ENCODE measurements at places on chromosomes 2 and 18. TPM values are rescaled to one million over a fixed set of nuclear protein-coding genes. Genes with fewer than 3 reads are reported as not detected.

The CIAO1 gene
- total RNA-seq: 83.0 TPM

The ALPP gene
- total RNA-seq: 12.1 TPM

The BZW1 gene
- total RNA-seq: 773 TPM

The DLX2 gene
- total RNA-seq: 0.66 TPM

The CTAGE1 gene
- not detected for total RNA-seq

The REG3A gene
- not detected for total RNA-seq

The RNMT gene
- total RNA-seq: 18.2 TPM

The TANC1 gene
- total RNA-seq: 8.7 TPM

The FSHR gene
- total RNA-seq: not detected

The CYTIP gene
- 0.22 TPM for total RNA-seq

The POTEI gene
- not detected for total RNA-seq

The CHST10 gene
- 16.3 TPM for total RNA-seq

The PFN4 gene
- 2.0 TPM for total RNA-seq

The UGT1A1 gene
- total RNA-seq: 0.78 TPM

The IL36G gene
- not detected for total RNA-seq

The ZNF396 gene
- 0.88 TPM for total RNA-seq

The CPO gene
- total RNA-seq: not detected

The MALL gene
- total RNA-seq: 143 TPM

The CIB4 gene
- total RNA-seq: 0.16 TPM

The REG1B gene
- not detected for total RNA-seq

The TLX2 gene
- total RNA-seq: 0.31 TPM

The ANXA4 gene
- 328 TPM for total RNA-seq

The CHST9 gene
- total RNA-seq: not detected

The ZAP70 gene
- 0.12 TPM for total RNA-seq

The ITPRIPL1 gene
- total RNA-seq: not detected

Measured in A549 treated with Hydrocortisone at 1 μM for 4 hours (cell line).